ENCODE measurements at places on chromosomes 7 and 10.

DNA sequence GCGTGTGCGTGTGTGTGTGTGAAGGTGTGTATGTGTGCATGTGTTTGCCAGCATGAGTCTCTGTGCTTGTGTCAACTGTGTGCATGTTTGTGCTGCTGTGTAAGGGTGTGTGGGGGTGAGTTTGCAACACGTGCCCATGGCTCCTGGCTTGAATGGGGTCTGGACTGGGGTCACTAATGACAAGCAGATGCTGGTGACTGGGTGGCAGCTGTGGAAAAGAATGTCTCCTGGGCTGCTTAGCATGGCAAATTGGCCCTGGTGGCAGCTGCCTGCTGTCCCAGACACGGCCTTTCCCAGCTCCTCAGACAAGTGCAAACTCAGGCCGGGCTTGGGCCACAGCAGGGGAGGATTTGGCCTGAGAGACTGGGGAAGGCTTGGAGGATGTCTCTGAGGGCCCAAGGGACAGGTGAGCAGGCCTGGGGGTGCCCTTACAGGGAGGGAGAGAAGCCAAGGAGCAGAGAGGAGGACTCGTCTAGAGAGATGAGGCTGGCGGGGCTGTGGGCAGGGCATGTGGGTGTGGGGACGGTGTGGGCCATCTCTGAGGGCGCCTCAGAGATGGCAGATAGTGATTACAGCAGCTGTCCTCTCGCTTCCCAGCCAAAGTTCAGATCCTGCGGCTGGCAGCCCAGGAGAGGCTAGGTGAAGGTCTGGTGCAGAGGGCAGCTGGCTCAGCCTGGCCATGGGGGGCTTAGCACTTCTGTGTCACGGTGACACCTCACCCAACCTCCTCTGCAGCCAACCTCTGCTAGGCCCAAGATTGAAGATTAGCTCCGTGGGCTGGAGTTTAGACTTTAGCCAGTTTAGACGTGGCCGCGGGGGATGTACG is 1.5 kb downstream of the AQP1 start:
- DNase-seq = peak; percentile 73

GRCh38 chr7:26856176-26856985 is 8.0 kb downstream of the SKAP2 start:
- no peak for DNase-seq

DNA sequence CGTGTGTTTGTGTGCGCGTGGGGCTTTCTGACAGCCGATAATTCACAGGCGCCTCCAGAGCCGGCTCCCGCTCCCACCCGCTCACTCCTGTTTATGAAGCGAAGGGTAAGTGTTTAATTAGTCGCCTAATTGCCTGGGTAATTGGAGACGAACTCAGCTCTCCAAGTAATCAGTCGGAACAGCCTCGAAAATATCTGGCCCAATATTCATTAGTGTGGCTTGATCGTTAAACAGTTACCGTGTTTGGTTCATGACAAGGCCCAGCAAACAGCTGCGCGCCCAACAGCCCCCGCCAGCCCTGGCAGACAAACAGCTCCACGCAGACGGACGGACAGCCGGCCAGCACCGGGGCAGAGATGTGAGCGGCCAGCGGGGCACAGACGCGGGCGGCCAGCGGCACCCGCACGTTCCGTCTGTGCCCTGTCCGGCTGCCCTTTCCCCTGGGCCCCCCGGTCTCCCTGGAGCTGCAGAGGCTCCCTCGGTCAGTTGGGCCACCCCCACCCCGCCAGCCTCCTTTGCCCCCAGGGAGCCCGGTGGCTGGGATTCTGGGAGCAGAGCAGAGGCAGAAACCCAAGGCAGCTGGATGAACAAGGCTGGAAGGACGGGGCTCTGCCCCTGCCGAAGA is 98.2 kb downstream of the UNCX start:
- DNase-seq = no peak

- DNase-seq = no peak
Measured at GRCh38 chr10:131272897-131273451, 38.5 kb downstream of the TCERG1L start.

DNA sequence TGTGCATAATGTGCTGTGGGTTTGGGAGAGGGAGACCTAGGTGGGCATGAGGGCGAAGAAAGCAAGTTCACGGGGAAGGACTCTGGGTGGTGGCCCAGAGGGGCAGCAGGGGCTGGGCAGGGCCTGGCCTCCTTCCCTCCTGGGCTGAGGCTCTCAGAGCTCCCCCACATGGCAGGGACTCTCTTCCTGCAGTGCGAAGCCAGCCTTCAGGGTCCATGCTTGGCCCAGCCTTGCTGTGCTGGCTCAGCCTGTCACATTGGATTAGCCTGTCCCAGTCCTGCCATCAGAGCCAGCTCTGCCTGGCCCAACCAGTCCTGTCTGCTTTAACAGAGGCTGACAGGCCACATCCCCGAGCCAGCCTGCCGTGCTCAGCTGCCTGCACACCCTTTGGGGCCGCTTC is 20.4 kb upstream of the ZNF488 start:
- no peak for DNase-seq

DNA sequence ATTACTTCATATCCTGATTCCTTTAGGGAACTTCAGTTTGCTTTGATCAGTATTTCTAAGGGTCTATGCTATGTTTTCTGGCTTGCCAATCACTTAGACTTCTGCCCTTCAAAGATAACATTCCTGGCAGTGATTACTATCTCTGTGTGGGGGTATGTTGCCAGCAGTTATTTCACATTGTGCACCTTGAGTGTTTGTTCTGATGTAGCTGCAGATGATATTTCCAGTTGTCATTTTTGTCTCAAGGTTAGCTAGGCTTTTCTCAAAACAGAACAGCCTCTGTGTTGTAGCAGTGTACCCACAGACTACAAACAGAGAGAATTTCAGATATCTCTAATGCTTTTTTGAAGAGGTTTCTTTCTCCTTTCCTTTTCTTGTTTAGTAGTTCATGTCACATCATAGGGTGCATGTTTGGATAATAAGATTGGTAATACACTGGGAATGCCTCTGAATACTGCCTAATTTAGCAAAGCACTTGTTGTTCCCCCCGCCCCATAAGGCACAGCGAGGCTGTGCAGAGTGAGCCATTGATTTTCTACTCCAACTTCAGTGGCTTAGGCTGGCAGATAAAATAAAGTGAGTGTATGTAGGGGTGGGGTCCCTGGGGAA is 134.7 kb upstream of the AGR3 start:
- DNase-seq = no peak

DNA sequence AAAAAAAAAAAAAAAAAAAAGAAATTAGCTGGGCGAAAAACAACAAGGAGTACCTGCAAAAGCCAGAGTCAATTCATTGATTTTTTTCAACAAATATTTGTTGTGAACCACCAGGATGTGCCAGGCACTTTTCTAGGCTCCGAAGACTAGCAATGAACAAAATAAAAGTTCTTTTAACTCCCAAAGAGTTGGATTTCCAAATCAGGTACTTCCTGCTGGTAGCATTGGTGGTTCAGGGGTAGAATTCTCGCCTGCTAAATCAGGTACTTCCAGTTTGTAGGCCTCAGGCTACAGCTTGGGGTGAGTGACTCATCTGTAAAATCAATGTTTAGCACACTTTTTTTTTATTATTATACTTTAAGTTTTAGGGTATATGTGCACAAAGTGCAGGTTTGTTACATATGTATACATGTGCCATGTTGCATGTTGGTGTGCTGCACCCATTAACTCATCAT is 10.9 kb downstream of the PPA1 start:
- DNase-seq = no peak

GRCh38 chr10:36446881-36447280 is 678.5 kb upstream of the ANKRD30A start:
- peak; percentile 62 for DNase-seq

DNA sequence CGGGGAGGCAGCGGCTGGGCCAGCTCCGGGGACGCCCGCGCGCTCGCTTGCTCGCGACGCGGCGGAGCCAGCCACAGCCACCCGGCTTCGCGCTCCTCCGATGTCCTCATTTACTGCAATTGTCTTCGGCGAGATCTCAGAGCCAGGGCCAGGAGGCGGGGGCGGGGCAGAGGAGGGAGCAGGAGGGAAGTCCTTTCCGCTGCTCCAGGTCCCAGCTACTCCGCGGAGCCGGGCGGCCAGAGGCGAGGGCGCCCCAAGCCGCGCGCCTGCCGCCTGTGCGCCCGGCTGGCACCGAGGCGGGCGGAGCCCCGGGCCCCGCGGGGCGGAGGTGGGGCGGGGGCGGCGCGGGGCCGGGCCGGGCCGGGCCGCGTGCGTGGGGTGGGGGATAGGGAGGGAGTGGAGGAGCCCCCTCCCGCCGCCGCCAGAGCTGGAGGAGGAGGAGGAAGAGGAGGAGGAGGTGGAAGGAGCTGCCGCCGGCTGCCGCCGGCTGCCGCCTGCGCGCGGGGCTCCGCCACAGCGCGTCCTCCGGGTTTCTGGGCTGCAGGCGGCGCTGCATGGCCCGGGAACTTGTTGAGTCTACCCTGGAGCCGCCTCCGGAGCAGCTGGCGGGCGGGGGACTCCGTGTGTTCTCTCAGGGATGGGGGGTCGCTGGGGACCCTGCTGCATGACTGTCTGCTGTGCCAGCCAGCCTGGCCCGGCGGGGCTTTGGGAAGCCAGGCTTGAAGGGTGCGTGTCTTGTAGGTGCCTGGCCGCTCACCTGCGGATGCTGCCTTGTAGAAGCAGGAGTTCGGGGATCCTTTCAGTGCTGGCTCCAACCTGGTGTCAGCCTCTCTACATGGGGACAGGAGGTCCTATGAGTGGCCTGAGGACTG is at the start of gene INSYN2A:
Gene INSYN2A (minus strand): TSS at position 310 of the 872 bp plus-strand sequence. CDS start 20,196 bp downstream, outside the sequence.
- peak; percentile 67 for DNase-seq

DNA sequence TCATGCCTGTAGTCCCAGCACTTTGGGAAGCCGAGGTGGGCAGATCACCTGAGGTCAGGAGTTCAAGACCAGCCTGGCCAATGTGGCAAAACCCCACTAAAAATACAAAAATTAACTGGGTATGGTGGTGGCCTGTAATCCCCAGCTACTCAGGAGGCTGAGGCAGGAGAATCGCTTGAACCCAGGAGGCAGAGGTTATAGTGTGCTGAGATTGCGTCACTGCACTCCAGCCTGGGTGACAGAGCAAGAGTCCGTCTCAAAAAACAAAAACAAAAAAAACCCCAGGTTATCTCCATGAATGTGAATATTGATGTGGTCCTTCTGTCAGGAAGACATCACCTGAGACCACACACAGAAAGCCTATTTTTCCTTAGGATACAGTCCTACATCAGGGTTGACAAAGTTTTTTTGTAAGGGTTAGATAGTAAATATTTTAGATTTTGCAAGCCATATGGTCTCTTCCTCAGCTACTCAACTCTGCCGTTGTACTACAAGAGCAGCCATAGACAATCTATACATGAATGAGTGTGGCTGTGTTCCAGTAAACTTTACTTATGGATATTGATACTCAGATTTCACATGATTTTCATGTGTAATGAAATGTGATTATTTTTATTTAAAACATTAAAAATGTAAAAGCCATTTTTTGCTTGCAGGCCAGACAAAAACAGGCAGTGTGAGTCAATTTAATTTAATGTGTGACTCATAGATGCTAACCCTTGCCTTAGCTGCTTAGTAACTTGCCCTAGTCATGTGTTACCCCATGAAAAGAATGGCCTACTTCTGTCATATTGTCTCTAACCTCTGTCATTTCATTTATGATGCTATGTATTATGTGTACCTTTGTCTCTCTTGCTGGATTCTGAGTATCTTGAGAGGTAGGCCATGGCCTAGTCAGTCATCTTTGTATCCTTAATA is 78.1 kb downstream of the TPST1 start:
- DNase-seq = no peak

GRCh38 chr10:129491123-129491734 is 24.2 kb downstream of the MGMT start:
- no peak for DNase-seq

GRCh38 chr7:13286916-13287315 is 599.5 kb downstream of the ARL4A start:
- DNase-seq = no peak

- no peak for DNase-seq
Measured at GRCh38 chr7:157964521-157964920, 623.1 kb downstream of the PTPRN2 start.

DNA sequence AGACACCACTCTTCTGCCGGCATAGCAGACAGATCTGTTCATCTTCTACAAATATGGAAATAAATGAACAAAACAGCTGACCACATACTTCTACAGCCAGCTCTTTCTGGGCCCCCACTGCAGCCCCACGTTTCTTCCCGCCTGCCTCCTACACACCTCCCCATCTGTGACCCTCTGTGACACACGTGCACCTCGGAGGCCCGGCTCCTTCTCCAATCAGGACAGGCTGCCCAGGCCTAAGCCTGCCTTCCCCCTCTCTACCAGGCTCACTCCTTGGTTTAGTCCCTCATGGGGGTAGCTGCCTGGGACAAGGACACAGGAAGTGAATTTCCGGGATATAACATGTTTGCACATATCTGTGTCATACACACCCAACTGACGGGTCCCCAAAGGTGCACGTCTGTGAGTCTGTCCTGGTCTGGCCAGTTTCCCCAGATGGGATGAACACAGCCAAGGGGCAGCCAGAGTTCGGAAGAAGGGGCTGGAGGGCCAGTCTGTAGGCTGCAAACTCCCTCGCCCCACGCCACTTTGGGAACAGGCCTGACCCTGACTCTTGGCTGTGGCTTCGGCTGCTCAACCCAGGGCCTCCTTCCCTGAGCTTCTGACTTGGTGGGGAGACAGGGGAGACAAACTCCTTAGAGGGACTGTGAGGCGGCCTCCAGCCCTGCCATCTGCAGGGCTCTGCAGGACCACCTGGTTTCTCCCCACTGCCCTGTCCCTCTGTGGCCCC is 30.3 kb downstream of the PITRM1 start:
- no peak for DNase-seq

DNA sequence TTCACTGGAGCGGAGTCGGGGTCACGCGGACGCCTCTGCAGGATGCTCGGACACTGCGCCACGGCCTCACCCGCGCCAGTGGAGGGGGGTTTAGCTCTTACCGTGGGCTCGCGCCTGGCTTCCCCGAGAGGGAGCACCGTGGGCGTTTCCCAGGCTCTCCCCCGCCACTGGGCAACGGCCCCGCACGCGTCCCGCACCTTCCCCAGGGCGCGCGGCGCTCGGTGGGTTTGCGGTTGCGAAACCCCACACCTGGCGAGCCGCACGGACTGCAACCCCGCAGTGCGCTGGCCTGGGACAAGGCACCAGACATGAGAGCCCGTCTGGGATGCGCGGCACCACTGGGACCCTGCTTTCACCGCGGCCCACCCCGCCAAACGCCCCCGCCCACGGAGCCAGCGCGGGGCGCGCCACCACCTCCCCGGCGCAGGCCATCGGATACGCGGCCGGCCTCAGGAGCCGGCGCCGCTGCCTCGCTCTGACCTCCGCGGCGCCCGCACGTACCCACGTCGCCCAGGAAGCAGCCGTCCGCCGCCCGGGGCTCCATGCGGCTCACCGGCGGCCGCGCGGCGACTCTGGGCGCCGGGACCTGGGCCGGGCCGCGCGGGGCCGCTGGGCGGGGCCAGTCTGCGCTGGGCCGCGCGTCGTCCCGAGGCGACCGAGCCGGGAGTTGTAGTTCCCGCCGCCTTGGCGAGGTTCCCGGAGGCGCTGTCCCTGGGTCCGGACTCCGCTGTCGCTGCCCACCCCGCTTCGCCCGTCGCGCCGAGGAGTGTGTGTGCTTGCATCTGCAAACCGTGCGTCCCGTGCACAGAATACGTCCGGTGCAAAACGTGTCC is at the start of gene ASB13:
Gene ASB13 (minus strand): TSS at position 588 of the 833 bp plus-strand sequence. CDS start 44 bp downstream, at position 544.
- DNase-seq = peak; percentile 73

- DNase-seq = peak; percentile 51
Measured at GRCh38 chr10:520402-520787, 169.1 kb downstream of the DIP2C start.

Data from muscle of back (tissue), 13 donors.